Calu3 (cell line): ENCODE measurements at places on chromosomes 1 and 21. TPM values are rescaled to one million over a fixed set of nuclear protein-coding genes. Genes with fewer than 3 reads are reported as not detected.
A peak's percentile ranks its signal among the peaks of the same experiment; 100 is the strongest.

- DNase-seq: no peak
These were observed 20.9 kb upstream of the LRP8 start for GRCh38 chr1:53348486-53349368.

GRCh38 chr1:161737625-161738024 lies 12.0 kb upstream of the DUSP12 start:
- no peak for DNase-seq

The APOBEC4 gene
- total RNA-seq: not detected in 2 replicates

DNA sequence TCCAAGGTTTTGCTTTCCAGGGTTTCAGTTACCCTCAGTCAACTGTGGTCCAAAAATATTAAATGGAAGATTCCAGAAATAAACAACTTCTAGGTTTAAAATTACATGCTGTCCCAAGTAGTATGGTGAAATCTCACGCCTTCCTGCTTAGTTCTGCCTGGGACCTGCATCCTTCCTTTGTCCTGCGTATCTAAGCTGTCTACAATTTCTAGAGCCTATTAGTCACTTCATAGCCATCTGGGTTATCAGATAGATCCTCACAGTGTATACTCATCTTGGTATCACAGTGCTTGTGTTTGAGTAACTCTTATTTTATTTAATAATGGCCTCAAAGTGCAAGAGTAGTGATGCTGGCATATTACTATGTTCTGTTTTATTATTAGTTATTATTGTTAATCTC lies 157.7 kb downstream of the ROR1 start:
- no peak for DNase-seq

DNA sequence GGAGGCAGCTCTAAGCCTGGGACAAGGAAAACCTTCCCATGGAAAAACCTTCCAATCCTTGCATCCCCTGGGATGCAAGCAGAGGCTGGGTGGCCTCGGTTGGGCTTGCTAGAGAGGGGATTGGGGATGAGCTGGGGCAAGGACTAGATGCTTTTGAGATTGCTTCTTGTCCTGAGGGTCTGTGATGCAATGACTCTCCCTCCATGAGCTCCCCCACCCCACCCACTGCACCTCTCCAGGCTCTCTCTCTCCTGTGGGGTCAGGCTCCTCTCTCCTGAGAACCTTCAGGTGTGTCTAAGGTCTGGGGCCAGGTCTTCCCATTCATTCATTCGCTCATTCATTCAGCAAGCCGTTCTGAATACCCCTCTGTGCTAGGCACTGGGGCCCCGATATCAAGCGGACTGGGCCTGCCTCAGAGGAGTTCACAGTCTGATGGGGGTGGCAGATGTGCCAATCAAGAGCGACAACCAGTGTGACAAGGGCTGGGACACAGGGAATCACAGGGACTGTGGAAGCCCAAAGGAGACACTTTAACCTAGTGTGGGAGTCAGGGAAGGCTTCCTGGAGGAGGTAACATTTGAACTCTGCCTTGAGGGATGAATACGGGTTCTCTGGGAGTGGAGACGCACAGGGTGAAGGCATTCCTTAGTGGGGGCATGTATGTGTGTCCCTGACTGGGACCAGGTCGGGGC lies 6.5 kb downstream of the LDLRAD1 start:
- DNase-seq: no peak

GRCh38 chr1:66475940-66476339 lies 58.0 kb upstream of the SGIP1 start:
- DNase-seq: no peak

DNA sequence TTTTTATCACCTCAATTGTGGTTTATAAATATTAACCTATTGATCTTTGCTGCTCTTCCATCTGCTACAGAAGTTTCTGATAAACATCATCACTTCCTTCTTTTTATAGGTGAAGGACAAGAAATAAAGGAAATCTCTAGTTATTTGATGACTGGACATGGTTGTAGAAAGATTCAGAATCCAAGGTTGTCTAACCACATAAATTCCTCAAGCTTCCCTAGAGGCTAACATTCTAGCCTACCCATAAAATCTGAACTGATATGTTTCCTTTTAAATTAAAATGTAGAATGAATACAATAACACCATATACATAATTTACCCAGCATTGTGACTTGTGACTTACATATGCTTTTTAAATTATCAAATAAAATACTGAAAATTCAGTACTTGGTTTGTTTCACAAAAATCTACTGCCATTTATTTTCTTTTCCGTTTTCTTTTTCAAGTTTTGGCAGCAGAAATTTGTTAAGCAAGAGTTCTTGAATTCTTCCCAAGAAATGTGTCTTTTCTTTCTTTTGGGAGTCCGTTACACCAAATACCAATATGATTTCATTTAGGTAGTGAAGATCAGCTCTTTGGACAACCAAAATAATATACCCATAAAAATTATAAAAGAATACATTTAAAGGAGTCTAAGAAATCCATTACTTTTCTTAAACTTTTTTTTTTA lies 513.2 kb upstream of the ADGRL2 start:
- no peak for DNase-seq

The NCF2 gene
- total RNA-seq: 5.5 and 8.6 TPM in 2 replicates

- DNase-seq: no peak
These were observed 8.6 kb downstream of the E2F2 start for GRCh38 chr1:23522244-23522982.

GRCh38 chr1:228145463-228146416 lies 4.0 kb upstream of the GJC2 start:
- DNase-seq: no peak

The AKR7A2 gene
- total RNA-seq: 25.7 and 26.3 TPM in 2 replicates

- no peak for DNase-seq
These were observed 2.4 kb upstream of the POGZ start for GRCh38 chr1:151461694-151462093.

- DNase-seq: peak; percentile 72
These were observed 61.9 kb downstream of the WNT9A start for GRCh38 chr1:227885648-227886502.

The PRAMEF20 gene
- not detected in 2 replicates for total RNA-seq

DNA sequence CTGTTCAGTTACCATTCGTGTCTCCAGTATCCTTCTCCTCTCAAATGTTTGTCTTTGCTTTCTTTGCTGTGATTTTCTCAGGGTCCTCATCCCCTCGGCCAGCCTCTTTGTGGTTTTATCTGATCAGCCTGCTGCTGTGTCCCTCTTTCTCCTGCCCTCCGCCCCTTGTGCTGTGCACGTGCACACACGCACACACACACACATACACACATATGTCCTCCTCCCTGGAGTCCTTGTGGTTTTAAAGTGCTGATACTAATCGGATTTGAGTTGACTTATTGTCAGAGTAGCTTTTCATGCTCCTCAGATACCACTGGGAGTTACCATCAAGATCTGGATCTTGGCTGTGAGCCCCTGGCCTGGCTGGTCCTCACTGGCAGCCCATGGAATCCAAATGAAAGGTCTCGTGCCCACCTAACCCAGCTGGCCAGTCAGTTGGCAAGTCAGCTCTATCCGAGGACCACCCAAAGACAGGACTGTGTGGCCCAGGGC lies 34.1 kb downstream of the QSOX1 start:
- no peak for DNase-seq

The CCDC17 gene
- 4.7 and 8.3 TPM in 2 replicates for total RNA-seq

- DNase-seq: no peak
These were observed 817 bp downstream of the KLHL17 start for GRCh38 chr1:961132-961669.

The HUNK gene
- 2.3 and 5.0 TPM in 2 replicates for total RNA-seq

The CHIA gene
- not detected in 2 replicates for total RNA-seq

The HPDL gene
- 8.4 and 9.7 TPM in 2 replicates for total RNA-seq

DNA sequence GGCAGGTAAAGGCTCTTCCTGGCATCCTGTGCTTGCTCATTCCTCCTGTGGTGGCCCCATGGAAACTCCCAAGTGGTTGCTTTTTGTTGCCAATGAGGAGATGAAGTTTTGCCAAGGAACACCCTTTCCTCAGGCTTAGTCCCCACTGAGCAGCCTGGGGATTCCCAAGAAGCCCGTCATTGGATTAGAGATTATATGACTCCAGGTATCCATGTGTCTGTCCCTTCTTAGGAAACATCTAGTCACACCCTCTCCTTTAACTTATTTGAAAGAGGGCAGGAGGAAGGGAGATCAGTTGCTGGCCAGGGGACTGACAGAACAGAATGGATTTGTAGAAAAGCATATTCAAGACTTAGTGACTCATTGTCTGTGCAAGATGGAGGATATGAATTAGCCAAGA lies 3.8 kb upstream of the LCE3A start:
- DNase-seq: no peak

The HTR1D gene
- total RNA-seq: 1.1 and 1.7 TPM in 2 replicates

The GPR61 gene
- total RNA-seq: not detected in 2 replicates

GRCh38 chr1:1677718-1678580 lies 14.6 kb downstream of the SLC35E2B start:
- no peak for DNase-seq

DNA sequence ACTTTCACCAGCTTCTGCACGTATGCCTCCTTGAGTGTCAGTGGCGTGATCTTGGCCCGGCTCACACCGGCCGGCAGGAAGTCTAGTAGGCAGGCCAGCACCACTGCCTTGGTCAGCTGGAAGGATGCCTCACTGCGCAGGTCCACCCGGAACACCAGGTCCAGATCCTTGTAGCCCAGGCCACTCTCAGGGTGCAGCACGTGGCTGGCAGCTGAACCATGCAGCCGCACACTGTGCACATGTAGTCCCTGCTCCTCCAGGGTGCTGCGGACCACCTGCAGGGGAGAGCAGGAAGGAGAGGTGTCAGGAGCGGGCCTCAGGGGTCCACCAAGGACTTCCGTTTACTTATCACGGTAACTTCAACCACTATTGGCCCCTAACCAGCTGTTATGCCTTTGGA lies 6.0 kb downstream of the TENT5B start:
- no peak for DNase-seq

DNA sequence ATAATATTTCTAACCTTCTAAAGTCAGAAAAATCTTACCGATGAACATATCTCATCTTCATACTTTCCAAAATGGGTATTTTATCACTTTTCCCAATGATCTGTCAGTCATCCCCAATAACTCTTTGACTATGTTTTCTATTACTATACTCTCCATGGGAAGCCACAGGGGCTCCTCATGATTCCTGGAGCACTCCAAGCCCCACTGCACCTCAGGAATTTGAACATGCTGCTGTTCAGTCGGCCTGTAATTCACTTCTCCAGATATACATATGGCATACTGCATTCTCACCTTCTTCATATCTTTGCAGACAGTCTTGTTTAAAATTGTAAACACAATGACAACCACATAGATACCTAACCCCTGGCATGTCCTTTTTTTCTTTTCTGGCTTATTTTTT lies 333.0 kb downstream of the BRINP3 start:
- no peak for DNase-seq

DNA sequence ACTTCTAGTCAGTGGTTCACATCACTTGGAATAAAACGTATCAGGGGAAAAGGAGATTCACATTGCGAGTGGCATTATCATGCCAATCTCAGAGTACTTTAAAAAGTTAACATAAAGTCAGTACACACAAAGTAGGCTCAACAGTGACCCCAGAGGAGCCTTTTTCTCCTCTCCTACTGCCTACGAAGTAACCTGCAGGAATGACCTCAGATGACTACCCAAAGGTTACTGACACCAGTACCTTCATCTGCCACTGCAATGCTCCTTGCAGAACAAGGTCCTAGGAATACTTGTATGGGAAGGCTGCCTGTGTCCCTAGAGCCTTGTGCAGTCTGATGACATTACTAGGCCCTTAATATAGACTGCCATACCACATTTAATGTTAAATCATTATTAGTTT lies 389.8 kb upstream of the LYPLAL1 start:
- no peak for DNase-seq

The MATN1 gene
- total RNA-seq: not detected in 2 replicates

The TMEM200B gene
- 0.15 TPM in 1 of 2 replicates, not detected in the other for total RNA-seq

GRCh38 chr1:147717706-147718097 lies 42.7 kb downstream of the GJA5 start:
- peak; percentile 64 for DNase-seq

DNA sequence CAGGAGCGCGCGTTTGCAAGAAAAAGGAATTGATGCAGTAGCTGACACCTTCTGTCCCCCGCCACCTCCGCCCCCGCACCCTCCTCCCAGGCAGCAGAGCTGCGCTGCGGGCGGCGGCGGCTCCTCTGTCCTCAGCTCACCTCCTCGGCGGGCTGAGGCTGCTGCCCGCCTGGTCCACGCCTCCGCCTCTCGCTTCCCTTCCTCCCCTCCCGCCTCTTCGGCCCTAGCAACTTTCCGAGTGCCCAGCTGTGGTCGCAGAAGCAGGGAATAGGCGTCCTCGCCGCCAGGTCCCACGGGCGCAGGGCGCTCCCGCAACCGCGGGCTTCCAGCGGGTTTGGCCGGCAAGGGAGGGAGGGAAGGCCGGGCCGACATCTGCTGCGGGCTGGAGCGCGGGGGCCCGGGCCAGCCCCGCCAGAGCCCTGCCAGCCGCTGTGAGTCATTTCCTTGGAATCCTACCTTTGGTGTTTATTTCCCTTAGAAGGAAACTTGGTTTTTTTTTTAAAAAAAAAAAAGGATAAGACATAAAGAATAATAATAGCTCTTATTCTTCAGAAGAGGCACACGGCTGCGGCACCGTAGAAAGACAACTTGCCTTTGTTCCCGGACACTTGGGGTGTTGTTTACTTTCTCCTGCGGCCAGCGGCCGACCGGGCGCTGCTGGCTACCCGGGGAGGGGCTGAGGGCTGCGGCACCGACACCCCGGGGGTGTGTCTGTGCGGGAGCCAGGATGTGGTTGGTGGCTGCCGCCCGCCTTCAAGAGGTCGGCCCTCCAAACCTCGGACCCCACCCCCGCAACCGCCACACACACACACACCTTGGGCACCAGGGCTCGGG lies 1.1 kb downstream of the SERTAD4 start:
- DNase-seq: peak; percentile 89

GRCh38 chr1:243388276-243388675 lies 132.4 kb downstream of the SDCCAG8 start:
- DNase-seq: no peak

The MMP23B gene
- 1.6 and 1.9 TPM in 2 replicates for total RNA-seq

The CTH gene
- total RNA-seq: 15.5 and 15.9 TPM in 2 replicates

DNA sequence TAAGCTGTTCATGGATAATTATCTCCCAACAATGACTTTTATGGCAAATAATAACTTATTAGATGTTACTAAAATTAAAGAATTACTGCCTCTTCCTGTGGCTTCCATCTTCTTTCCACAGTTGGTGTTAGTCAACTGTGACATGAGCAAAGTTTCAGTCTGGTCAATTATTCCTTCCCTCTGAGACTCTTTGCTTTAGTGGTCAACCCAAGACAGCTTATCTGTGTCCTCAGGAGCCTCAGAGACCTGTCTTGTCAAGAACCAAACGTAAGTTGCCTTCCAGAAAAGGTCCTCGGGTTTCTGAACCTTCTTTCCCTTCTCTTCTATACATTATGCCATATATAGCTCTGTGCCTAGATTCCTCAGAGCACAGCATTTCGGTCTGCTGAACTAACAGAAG lies 263.2 kb upstream of the ZP4 start:
- no peak for DNase-seq
